ENCODE measurements at places on chromosomes 13 and 19.
A peak's percentile ranks its signal among the peaks of the same experiment; 100 is the strongest.

- DNase-seq: no peak
These were observed 24.8 kb downstream of the IZUMO4 start for GRCh38 chr19:2121416-2122051.

DNA sequence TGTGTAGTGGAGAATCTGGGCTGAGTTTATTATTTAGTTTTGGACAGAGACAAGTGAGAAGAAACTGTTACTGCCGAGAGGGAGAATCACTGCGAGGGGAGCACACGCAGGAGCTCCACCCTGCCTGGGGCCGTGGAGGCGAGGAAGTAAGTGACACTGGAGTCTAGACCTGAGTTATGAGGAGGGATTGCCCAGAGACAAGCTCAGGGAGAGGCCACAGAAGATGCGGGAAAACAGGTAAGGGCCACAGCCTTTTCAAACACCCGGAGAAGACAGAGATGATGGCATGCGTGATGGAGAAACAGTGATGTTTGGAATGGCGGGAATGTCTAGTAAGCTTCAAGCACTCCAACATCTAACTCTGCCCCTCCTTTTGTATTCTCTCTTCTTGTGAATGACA lies 84.1 kb downstream of the TNFSF11 start:
- DNase-seq: no peak

GRCh38 chr19:46748325-46749109 lies 2.3 kb upstream of the STRN4 start:
- peak; percentile 72 for DNase-seq

DNA sequence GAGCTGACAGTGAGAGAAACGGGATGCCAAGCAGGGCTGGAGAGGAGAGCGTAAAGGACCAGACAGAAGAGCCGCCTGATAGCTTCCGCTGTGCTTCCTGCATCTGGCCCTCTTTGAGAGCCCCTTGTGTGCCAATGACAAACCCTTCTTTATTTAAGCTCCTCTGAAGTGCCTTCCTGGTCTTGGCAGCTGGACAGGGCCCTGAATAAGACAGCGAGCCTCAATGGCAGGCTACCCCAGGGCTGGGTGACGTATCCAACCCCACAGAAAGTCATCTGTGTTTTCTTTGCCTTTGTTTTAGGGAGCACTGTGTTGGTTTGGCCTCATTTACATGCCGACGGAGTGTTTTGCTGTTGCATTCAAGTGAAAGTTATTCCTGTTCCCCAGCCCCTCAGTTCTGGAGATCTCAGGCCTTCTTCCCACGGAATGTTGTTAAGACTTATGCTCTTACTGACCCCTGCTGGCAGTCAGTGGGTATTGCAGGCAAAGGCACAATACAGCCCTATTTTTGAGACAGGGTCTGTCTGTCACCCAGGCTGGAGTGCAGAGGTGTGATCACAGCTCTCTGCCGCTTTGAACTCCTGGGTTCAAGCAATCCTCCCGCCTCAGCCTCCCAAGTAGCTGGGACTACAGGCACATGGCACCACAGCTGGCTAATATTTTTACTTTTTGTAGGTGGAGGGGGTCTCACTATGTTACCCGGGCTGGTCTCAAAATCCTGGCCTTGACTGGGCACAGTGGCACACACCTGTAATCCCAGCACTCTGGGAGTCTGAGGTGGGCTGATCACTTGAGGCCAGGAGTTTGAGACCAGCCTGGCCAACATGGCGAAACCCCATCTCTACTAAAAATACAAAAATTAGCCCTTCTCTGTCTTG lies 16.8 kb downstream of the CCL25 start:
- DNase-seq: no peak

- no peak for DNase-seq
These were observed 84.6 kb downstream of the CRYL1 start for GRCh38 chr13:20441056-20441455.

DNA sequence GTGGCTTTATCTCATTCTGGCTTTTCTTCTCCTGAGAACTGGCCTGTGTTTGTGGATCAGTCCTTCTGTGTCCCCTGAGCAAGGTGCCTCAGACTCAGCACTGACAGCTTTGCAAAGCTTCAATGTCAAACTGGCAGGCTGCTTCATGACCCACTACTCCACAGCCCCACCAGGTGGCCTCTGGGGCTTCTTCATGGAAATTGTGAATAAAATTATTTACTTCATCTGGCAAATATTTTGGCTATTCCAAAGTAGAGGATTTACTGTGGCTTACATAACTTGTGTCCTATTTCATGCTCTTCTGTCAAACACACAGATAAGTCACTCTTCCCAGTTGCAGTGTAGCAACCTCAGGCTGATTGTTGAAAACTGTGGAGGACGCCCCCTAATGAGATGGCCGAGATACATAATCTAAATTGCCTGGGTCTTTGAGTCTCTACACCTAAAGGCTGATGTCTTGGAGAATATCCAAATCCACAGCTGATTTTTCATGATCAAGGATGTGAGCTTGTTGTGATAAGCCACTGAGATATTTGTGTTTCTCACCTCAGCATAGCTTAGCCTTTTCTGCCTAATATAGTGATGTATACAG lies 721.9 kb upstream of the SLC10A2 start:
- DNase-seq: no peak

DNA sequence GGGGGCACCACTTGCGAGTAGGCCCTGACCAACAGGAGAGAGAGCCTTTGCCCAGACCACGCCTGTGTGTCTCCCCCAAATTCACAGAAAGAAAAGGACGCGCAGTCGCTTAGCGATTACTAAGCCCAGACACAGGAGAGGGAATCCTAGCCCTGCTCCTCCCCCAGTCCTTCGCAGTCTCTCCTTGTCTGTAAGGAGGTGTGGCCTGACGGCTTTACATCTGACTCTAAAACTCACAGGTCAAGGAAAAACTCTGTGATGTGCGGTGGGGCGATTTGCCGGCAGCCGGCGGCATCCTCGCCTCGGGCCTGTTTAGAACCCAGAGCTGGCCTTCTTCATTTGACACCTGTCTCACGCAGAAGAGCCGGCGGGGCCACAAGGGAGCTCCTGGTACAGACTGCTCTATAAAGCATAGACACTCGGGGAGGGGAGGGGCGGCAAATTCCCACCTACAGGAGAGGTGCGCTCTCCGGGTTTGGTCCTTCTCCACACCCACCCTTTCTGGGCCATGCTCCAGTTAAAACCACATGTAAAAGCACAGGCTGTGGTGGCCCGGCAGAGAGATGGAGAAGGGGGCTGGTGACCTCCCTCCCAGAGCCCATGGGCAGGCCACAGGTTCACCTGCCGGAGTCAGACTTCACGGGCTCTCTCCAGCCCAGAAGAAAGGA lies 17.8 kb downstream of the GPR12 start:
- DNase-seq: no peak

GRCh38 chr13:22738357-22738756 lies 442.4 kb upstream of the SGCG start:
- no peak for DNase-seq

GRCh38 chr13:99421271-99421670 lies 80.0 kb upstream of the TM9SF2 start:
- DNase-seq: no peak

DNA sequence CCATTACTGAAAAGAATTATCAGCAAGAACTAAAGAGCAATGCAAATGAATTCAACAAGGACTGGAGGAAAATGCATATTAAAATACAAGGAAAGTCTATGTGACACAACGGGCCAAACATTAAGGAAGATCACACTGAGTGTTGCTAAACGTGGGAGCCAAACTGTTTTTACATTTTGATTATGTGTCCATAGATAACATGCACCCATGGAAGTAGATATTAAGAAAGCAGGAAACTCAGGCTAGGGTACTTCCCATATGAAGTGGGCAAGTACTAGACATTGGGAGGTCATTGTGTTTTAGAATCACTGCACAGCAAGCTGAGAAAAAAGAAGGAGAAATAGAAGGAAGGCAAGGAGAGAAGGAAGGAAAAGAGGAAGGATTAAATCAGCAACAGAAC lies 161.8 kb downstream of the KCTD12 start:
- no peak for DNase-seq

DNA sequence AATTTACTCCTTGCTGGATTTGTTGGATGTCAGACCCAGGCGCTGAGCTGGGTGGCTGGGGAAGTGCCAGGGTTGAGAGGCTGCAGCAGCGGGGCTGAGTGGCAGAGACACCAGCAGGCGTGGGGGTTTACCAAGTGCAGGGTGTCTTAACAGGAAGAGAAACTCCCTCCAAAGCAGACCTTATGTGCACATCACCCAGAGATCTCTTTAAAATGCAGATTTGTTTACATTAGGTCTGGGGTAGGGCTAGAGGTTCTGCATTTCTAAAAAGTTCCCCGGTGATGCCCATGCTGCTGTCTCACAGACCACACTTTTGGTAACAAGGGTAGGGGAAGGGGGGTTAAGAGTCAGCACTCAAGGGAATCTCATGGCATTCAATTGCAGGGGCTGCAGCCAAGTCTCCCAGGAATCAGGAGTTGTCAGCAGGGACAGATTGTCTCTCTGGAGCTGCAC lies 80.7 kb upstream of the OLFM4 start:
- DNase-seq: no peak

DNA sequence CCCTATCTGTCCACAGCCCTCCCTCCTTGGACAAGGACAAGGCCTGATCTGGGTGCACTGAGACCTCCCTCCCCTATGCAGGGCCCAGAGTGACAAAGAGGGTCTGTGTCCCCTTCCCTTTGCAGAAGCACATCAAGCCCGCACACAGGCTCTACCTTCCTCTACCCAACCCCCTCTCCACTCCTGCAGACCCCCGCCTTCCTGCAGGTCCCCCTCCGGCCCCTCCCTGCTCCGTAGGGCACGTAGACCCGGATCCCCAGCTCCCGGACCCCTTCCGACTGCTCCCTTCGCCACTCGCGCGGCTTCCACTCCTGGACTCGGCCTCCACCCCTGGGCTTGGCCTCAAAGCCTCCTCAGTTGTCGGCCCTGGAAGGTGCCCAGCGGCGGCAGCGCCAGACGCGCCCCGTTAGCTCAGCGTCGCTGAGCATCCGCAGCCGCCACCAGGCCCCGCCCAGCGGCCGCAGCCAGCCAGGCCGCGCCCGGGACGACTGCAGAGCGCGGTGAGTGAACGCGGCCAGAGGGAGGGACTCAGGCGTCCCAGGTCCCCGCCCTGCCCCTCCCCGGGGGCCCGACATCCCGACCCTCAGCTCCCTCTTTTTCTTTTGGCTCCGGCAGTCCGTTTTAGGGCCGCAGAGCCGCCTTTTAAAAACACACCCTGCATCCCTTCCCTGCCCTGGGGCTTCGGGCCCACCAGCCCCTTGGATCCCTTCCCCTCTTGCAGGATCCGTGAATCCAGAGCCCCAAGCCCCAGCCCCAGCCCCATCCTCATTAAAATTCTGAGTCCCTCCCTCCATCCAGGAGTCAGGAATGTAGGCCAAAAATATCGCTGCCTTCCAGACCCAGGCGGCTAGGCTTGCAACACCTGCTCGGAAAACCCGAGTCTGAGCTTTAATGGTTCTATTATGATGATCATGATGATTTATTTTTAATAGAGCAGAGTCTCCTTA lies 1.5 kb upstream of the MYADM start:
- peak; percentile 37 for DNase-seq

DNA sequence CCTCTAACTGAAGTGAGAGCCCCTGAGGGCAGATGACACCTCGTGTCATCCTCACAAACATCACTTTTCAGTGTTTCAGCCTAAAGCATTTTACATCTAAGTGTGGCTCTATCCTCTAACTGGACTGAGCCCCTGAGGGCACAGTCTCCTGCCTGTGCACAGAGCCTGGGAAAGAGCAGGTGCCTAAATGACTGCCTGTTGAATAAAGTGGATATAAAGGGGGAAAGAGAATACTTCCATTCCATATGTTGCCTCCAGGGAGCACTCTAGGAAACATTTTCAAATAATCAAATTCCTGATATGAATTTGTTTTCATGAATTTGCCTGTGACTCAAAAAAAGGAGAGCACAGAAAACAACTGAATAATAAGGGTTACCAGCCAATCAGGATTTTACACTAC lies 32.2 kb downstream of the CNMD start:
- no peak for DNase-seq

GRCh38 chr13:94218537-94218936 lies 260.9 kb downstream of the DCT start:
- no peak for DNase-seq

GRCh38 chr19:3186160-3186688 lies 494 bp downstream of the NCLN start:
- no peak for DNase-seq

- DNase-seq: no peak
These were observed 20.1 kb downstream of the MARK4 start for GRCh38 chr19:45271098-45271734.

DNA sequence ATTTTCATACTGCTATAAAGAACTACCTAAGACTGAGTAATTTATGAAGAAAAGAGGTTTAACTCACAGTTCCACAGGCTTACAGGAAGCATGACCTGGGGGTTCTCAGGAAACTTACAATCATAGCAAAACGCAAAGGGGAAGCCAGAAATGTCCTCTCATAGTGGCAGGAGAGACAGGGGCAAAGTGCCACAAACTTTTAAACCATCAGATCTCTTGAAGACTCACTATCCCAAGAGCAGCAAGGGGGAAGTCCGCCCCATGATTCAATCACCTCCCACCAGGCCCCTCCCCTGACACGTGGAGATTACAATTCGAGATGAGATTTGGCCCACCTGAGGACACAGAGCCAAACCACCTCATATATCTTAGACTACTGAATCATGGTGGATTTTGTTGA lies 198.7 kb downstream of the KCTD12 start:
- no peak for DNase-seq
